ENCODE measurements at places on chromosomes 7 and 10.

DNA sequence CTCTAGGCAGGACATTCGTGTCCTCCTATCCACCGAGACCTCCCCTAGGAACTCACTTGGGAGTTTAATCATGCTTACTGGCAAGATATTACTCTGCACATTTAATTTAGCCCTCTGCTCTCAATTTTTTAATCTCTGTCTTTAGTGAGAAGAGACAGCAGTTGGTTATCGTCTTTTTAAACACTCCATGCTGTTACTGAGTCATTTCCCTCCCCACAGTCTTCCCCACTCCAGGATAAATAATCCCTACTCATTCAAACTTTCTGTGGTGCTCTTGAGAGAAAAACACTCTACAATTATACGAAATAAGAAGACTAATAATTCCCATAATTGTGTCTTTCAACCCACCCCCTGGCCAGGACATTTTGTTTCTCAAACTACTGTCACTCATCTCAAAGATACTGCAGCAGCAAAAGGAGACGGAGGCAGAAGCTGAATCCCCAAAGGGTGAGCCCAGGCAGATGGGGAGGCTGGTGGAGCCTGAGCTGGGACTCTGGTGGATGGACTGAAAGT lies 84.2 kb downstream of the ANK3 start:
- peaks cover 11% of the 10 kb centered on the region for H3K4me1 ChIP-seq
- DNase-seq, result no peak
- peak overlapping the region; percentile 41 for H3K27ac ChIP-seq
- no peak overlapping the region for H3K4me3 ChIP-seq
- no peaks in the 10 kb centered on the region for H3K36me3 ChIP-seq
- H3K27me3 ChIP-seq, result no peaks in the 10 kb centered on the region

GRCh38 chr10:133154996-133155778 lies 4.8 kb upstream of the KNDC1 start:
- H3K27me3 ChIP-seq, result peaks cover 20% of the 10 kb centered on the region
- H3K27ac ChIP-seq, result no peak overlapping the region
- no peak overlapping the region for H3K4me3 ChIP-seq
- DNase-seq, result no peak
- H3K4me1 ChIP-seq, result no peaks in the 10 kb centered on the region
- no peaks in the 10 kb centered on the region for H3K36me3 ChIP-seq

- no peaks in the 10 kb centered on the region for H3K36me3 ChIP-seq
- no peak for DNase-seq
- H3K27ac ChIP-seq, result no peak overlapping the region
- no peak overlapping the region for H3K4me3 ChIP-seq
- no peaks in the 10 kb centered on the region for H3K4me1 ChIP-seq
These were observed 137.4 kb upstream of the KCNMA1 start for GRCh38 chr10:77774940-77775391.

DNA sequence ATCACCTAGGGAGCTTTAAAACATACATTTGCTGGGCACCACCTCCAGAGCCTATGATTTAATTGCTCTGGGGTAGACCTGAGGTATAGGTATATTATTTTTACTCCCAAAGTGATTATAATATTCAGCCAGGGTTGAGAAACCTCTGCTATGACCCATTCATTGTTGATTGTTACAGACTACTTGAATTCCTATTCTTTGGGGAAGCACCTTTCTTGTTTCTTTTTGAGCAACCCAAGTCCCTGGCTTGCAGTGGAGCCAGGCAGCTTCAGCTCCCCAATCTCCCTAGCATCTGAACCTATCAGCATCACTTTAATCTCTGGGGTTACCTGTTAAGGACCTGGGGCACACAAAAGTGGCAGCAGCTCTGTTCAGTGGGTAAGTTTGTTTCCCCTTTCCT lies 8.6 kb downstream of the PRKG1 start:
- H3K27ac ChIP-seq, result no peak overlapping the region
- peaks cover 3% of the 10 kb centered on the region for H3K4me1 ChIP-seq
- DNase-seq, result no peak
- no peaks in the 10 kb centered on the region for H3K27me3 ChIP-seq
- H3K36me3 ChIP-seq, result no peaks in the 10 kb centered on the region

- peaks cover 8% of the 10 kb centered on the region for H3K4me1 ChIP-seq
- no peak for DNase-seq
- no peaks in the 10 kb centered on the region for H3K27me3 ChIP-seq
- peaks cover 13% of the 10 kb centered on the region for H3K36me3 ChIP-seq
These were observed 852 bp upstream of the KLF6 start for GRCh38 chr10:3785851-3786271.

- H3K36me3 ChIP-seq, result no peaks in the 10 kb centered on the region
- no peaks in the 10 kb centered on the region for H3K27me3 ChIP-seq
- no peak overlapping the region for H3K4me3 ChIP-seq
- no peak for DNase-seq
- no peak overlapping the region for H3K27ac ChIP-seq
These were observed 4.4 kb upstream of the NUP205 start for GRCh38 chr7:135553346-135553745.

DNA sequence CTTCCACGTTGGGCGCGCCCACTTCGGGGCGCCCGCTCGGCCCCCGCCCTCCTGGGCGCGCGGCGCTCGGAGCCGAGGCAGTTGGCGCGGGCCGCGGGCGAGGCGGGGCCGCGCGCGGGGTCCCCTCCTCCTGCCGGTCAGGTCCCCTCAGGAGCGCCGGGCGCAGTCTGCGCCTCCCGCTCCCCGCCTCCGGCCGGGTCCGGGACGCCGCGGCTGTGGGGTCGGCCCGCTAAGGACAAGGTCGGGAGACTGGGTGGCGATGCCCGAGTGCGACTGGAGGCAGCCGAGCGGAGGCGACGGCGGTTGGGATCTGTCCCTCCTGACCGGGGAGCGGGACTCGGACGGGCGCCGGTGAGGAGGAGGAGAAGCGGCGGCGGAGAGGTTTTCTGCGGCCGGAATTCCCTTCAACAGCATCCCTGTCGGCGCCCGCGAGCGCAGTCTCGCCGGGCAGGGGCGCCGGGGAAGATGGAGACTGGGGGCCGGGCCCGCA lies at the start of gene ATRNL1:
TSS of gene ATRNL1 (plus strand) at position 80 of the 490 bp plus-strand sequence. CDS start at position 466, 386 bp downstream.
- no peak within 1 kb of the TSS for H3K27ac ChIP-seq
- no peaks in the 10 kb centered on the region for H3K36me3 ChIP-seq
- no peak for DNase-seq
- H3K4me3 ChIP-seq, result peak within 1 kb of the TSS; percentile 48
- H3K4me1 ChIP-seq, result no peaks in the 10 kb centered on the region

DNA sequence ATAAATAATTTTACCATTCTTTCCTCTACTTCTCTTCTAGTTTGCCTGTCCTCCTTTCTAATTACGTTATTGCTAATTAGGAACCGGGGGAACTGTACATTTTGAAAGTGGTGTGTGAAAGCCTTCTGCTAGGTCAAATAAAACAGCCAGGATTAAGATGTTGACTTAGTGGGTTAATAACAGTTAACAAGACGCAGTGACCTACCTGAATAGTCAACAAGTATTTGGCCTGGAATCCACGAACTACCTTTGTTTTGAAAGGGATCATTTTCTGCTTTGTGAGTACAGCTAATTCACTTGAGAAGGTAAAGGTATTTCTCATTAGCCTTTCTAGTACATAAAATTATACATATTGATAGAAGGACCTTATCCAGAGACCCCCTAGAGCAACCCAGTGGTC lies 139.9 kb downstream of the COL28A1 start:
- H3K27me3 ChIP-seq, result no peaks in the 10 kb centered on the region
- no peak for DNase-seq
- no peaks in the 10 kb centered on the region for H3K4me1 ChIP-seq
- no peak overlapping the region for H3K27ac ChIP-seq

DNA sequence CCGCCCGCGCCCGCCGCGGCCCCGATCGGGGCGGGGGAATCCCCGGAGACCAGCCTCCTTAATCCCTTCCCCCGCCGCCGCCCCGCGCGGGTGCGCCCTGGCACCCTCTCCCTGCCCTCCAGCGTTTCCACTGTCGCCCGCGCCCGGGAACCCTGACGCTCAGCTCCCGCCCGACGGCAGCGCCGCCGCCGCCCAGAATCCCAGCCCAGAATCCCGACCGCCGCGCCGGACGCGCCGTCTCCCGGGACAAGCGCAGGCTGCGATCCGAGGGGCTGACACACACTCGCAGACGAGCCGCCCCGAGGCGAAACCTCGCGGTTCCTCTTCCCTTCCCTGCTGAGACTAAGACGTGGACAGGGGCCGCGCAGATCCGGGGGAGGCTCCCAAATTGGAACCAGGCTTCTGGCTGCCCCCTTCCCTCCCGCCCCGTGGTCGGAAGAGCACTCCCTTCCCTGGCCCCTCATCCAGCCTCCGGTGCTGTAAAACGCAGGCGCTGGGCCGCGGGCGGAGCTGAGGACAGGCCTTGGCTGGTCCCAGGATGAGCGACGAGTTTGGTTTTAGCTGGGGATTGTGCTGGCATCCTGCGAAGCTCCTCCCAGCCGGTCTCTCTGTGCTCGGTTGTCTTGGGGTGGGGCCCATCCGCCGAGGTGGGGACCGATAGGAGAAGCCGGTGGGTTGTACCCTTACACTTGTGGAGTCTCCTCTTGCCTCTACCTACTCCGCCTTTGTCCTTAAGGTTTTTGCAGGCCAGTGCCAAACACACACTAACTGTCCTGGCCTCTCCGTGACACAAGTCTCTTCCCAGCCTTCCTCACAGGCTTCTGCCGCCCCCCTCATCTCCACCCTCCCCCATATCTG lies 1.1 kb downstream of the MARVELD1 start:
- H3K27ac ChIP-seq, result peak overlapping the region; percentile 95

DNA sequence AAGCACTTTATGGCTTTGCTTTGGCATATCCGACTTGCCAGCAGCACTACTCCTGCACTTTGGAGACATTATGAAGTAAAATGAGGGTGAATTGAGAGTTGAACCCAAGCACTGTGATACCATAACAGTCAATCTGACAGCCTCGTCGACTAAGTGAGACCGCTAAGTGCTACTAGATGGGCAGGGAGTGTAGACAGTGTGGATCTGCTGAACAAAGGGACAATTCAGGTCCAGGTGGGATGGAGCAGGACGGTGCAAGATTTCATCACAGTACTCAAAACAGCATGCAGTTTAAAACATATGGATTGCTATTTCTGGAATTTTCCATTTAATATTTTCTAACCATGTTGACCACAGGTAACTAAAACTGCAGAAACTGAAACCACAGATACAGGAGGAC lies 20.8 kb upstream of the PRTFDC1 start:
- no peak overlapping the region for H3K27ac ChIP-seq
- DNase-seq, result no peak
- no peaks in the 10 kb centered on the region for H3K27me3 ChIP-seq
- no peak overlapping the region for H3K4me3 ChIP-seq

DNA sequence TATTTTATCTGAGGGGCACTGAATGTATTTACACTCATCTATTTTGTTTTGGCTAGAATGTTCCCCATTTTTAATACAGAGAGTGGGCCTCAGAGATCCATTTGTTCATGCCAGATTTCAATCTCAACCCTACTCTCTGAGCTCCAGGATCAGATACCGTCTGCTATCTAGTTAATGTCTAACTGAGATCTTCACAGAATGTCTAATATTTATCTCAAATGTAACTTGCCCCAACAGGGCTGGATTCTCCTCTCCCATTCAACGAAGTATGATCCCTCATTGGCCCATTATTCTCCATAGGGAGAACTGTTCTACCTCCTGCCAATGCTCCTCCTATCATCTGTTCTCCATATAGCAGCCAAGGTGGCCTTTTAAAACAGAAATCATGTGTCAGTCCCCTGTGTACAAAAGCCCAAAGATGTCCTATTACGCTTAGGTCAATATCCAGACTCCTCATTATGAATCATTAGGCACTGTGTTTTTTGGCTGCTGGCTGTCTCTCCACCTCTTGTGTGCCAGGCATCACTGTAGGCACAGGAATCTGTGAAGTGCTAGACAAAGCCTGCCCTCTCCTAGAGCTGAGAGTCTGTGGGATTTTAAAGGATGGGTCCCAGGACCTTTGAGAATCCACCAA lies 169.3 kb upstream of the AGK start:
- no peaks in the 10 kb centered on the region for H3K27me3 ChIP-seq
- H3K4me3 ChIP-seq, result no peak overlapping the region
- no peaks in the 10 kb centered on the region for H3K4me1 ChIP-seq

GRCh38 chr7:55016061-55016745 lies 2.6 kb upstream of the EGFR start:
- no peak overlapping the region for H3K27ac ChIP-seq
- DNase-seq, result no peak
- H3K4me1 ChIP-seq, result no peaks in the 10 kb centered on the region
- H3K4me3 ChIP-seq, result no peak overlapping the region
- no peaks in the 10 kb centered on the region for H3K27me3 ChIP-seq
- no peaks in the 10 kb centered on the region for H3K36me3 ChIP-seq
